ENCODE measurements at places on chromosomes 2 and 18. TPM values are rescaled to one million over a fixed set of nuclear protein-coding genes. Genes with fewer than 3 reads are reported as not detected.

DNA sequence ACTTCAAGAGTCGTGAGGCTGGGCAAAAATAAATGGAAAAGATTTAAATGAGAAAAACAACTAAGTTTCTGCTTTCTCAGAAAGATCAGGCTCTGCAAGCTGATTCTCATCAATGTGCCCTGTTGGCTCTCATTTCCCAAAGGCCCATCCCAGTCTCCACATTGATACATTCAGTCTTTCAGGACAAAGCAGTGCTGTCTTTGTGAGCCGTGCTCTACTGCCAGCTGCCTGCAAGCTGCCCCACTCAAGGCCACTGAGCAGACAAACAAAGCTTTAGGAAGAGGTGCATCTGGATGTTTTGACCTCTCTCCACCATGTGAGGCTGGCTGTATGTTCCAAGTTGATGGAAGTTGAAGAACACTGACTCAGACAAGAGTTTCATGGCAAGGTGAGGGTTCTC lies 48.8 kb downstream of the FSHR start:
- H3K27me3 ChIP-seq = no peaks in the 10 kb centered on the region
- no peaks in the 10 kb centered on the region for H3K36me3 ChIP-seq
- H3K4me3 ChIP-seq = no peak overlapping the region

GRCh38 chr2:16466133-16466820 lies 199.4 kb downstream of the CYRIA start:
- no peak for DNase-seq
- no peak overlapping the region for H3K27ac ChIP-seq
- H3K36me3 ChIP-seq = no peaks in the 10 kb centered on the region
- no peak overlapping the region for H3K4me3 ChIP-seq

DNA sequence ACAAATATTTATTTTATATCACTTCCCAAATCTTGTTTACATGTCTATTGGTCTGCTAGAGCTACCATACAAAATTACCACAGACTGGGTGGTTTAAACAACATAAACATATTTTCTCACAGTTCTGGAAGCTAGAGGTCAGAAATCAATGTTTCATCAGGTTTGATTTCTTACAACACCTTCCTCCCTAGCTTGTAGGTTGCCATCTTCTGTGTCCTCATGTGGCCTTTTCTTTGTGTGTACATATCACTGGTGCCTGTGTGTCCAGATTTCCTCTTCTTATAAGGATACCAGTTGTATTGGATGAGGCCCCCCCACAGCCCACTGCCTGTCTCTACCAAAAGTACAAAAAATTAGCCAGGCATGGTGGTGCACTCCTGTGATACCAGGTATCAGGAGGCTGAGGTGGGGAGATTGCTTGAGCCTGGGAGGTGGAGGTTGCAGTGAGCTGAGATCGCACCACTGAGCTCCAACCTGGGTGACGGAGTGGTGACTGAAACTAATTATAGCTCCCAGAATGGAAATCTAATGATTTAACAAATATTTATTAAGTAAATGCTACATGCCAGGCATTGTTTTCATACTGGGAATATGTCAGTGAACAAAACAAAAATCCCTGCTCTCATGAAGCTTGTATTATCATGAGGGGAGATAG lies 13.6 kb downstream of the EML4 start:
- H3K27ac ChIP-seq = no peak overlapping the region
- DNase-seq = no peak
- H3K36me3 ChIP-seq = peaks cover 1% of the 10 kb centered on the region
- H3K4me1 ChIP-seq = no peaks in the 10 kb centered on the region
- H3K27me3 ChIP-seq = no peaks in the 10 kb centered on the region

DNA sequence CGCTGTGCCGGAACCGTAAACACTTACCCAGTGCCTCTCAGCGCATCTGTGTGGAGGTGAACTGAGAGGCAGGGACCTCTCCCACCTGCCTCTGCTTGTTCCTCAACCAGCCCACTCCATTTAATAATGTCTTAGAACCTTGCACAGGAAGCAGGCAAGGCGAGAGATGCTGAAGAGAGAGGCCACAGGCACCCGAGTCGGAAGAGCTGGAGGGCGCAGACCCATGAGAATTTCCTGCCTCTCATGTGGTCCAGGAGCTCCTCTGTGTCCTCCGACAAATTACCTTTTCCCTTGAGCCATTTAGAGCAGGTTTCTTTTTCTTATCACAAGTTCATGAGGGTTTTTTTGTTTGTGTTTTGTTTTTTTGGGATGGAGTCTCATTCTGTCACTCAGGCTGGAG lies 4.9 kb upstream of the RFX8 start:
- DNase-seq = no peak
- no peaks in the 10 kb centered on the region for H3K4me1 ChIP-seq
- H3K4me3 ChIP-seq = no peak overlapping the region

DNA sequence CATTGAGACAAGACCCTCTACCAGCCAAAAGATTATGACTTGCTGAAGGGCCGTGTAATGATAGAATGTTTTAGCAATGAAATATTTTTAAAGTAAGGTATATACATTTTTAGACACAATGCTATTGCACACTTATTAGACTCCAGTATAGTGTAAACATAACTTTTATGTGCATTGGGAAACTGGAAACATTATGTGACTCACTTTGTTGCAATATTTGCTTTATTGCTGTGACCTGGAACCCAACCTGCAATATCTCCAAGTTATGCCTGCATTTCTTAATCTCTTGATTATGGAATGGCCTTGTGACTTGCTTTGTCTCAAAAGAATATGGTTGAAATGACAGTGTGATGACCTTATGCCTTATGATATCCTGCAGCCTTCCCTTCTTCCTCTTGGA lies 502.0 kb downstream of the EPHA4 start:
- DNase-seq = no peak
- no peaks in the 10 kb centered on the region for H3K36me3 ChIP-seq
- no peak overlapping the region for H3K27ac ChIP-seq
- no peaks in the 10 kb centered on the region for H3K27me3 ChIP-seq
- no peak overlapping the region for H3K4me3 ChIP-seq

Gene ASB18
- not detected for total RNA-seq

GRCh38 chr2:195967336-195967735 lies 101.3 kb downstream of the DNAH7 start:
- H3K4me3 ChIP-seq = no peak overlapping the region
- H3K36me3 ChIP-seq = no peaks in the 10 kb centered on the region
- no peak for DNase-seq
- H3K27me3 ChIP-seq = no peaks in the 10 kb centered on the region

GRCh38 chr2:55229221-55229620 lies 2.9 kb downstream of the CLHC1 start:
- no peak overlapping the region for H3K27ac ChIP-seq
- peaks cover 11% of the 10 kb centered on the region for H3K4me1 ChIP-seq
- no peaks in the 10 kb centered on the region for H3K36me3 ChIP-seq
- no peak overlapping the region for H3K4me3 ChIP-seq
- DNase-seq = no peak

- peak; percentile 55 for DNase-seq
- no peaks in the 10 kb centered on the region for H3K36me3 ChIP-seq
- H3K4me1 ChIP-seq = peaks cover 18% of the 10 kb centered on the region
- H3K27ac ChIP-seq = peak overlapping the region; percentile 34
- no peaks in the 10 kb centered on the region for H3K27me3 ChIP-seq
These were observed 62.0 kb downstream of the HNRNPLL start for GRCh38 chr2:38540580-38541286.

GRCh38 chr2:68448671-68449653 lies 18.1 kb downstream of the FBXO48 start:
- H3K27me3 ChIP-seq = no peaks in the 10 kb centered on the region
- H3K36me3 ChIP-seq = no peaks in the 10 kb centered on the region
- H3K4me1 ChIP-seq = no peaks in the 10 kb centered on the region
- no peak overlapping the region for H3K27ac ChIP-seq
- H3K4me3 ChIP-seq = no peak overlapping the region

DNA sequence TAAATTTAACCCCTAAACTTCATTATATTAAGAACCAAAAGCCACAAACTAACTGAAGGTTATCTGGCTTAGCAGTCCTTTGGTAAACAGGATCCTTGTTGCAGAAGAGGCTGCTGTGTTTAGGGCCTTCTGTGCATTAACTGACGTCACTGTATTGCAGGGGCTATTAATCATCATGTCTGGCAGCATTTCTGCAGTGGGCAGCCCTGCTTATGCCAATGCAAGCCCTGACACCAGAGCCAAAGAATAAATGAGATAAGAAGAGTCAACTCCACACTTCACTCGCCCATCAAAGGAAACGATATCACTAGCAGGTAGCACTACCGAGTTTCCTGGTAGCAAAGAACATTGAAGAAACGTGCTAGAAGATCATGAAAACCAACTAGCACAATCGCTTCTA lies 110.6 kb downstream of the PLEKHM3 start:
- H3K4me3 ChIP-seq = no peak overlapping the region
- H3K27me3 ChIP-seq = no peaks in the 10 kb centered on the region
- no peaks in the 10 kb centered on the region for H3K36me3 ChIP-seq
- DNase-seq = no peak
- no peaks in the 10 kb centered on the region for H3K4me1 ChIP-seq
- H3K27ac ChIP-seq = no peak overlapping the region

Gene RASGRP3
- 3.4 TPM for total RNA-seq

DNA sequence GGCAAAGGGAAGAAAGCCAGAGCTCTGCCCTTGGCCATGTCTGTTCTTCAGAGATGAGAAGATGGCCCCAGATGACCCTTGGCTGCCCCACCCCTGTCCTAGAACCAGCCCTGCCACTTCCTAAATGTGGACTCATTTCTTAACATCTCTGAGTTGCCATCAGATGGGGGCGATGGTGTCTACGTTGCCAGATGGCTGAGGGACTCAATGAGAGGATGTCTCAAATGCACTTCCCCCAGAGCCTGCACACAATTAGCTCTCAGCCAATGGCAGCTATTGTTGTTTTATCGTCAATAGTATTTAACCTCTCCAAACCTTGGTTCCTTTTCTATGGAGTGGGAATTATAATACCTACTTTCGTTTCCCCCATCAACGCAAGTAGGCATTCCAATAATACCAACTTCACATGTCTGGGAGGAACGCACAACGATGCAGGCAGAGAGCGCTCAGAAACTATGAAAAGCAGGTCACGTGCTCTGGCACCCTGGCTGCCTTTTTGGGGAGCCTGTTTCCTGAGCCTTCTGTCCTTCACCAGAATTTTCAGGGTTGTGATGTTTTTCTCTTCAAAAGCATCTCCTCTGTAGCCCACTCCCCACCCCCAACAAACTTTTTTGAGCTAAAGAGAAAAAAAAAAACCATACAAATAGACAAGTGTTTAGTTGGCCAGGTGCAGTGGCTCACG lies 100.3 kb downstream of the MCFD2 start:
- H3K27ac ChIP-seq = peak overlapping the region; percentile 74
- no peak for DNase-seq
- no peak overlapping the region for H3K4me3 ChIP-seq
- H3K27me3 ChIP-seq = no peaks in the 10 kb centered on the region
- H3K4me1 ChIP-seq = peaks cover 10% of the 10 kb centered on the region
- no peaks in the 10 kb centered on the region for H3K36me3 ChIP-seq

- no peaks in the 10 kb centered on the region for H3K4me1 ChIP-seq
- H3K4me3 ChIP-seq = no peak overlapping the region
- no peak overlapping the region for H3K27ac ChIP-seq
- no peaks in the 10 kb centered on the region for H3K27me3 ChIP-seq
- H3K36me3 ChIP-seq = no peaks in the 10 kb centered on the region
These were observed 89.7 kb upstream of the GCFC2 start for GRCh38 chr2:75800456-75800855.

Gene TEX44
- not detected for total RNA-seq

DNA sequence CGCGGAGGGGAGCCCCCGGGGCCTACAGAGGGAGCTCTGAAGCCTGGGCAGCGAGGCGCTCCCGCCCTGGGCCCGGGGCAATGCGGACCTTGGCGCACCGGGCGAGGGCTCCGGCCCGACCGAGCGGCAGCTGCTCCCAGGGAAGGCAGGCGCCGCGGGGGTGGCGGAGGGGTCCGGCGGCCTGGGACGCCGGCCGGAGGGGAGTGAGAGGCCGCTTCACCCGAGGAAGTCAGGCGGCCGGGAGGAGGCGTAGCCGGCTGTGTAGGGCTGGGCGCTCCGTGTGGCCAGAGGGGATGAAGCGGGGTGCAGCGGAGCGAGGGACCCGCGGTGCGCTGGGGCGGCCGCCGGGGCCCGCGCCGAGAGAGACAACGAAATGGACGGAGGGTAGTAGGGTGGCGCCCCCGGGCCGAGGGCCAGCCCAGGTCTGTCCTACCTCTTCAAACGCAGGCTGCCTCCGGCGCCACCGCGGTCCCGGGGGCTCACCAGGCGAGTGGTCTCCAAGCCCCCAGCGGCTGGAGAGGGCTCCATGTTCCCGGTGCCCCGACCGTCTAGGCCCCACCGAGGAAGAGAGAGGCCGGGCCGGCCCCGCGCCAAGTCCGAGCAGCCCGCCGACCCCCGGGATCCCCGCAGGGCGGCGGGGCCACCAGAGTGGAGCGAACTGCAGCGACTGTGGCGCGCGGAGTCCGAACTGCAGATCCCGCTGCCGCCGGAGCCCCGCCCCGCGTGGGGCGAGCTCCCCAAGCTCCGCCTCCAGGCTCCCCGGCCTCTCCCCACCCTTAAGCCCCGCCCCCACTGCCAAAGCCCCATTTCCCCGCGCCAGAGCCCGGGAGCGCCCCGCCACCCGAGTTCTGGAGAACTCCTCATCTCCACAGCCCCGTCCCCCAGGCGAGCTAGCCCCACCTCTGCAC lies at the start of gene SLC30A3:
TSS of gene SLC30A3 (minus strand) at position 669 of the 908 bp plus-strand sequence. CDS start at position 528, 141 bp downstream.
- DNase-seq = peak; percentile 71
- H3K4me3 ChIP-seq = peak within 1 kb of the TSS; percentile 20
- no peak within 1 kb of the TSS for H3K27ac ChIP-seq

Gene SLC4A5
- total RNA-seq = 6.1 TPM

Gene WDSUB1
- 10.3 TPM for total RNA-seq

GRCh38 chr2:118202707-118203303 lies 114.5 kb downstream of the INSIG2 start:
- DNase-seq = peak; percentile 34
- no peaks in the 10 kb centered on the region for H3K4me1 ChIP-seq
- no peaks in the 10 kb centered on the region for H3K36me3 ChIP-seq
- peaks cover 19% of the 10 kb centered on the region for H3K27me3 ChIP-seq

Measured in transverse colon (tissue), 4 donors.